ENCODE measurements at places on chromosomes 5 and 9. TPM values are rescaled to one million over a fixed set of nuclear protein-coding genes. Genes with fewer than 3 reads are reported as not detected.
A peak's percentile ranks its signal among the peaks of the same experiment; 100 is the strongest.

- H3K36me3 ChIP-seq, result peaks cover 73% of the 10 kb centered on the region
- H3K27me3 ChIP-seq, result no peaks in the 10 kb centered on the region
- no peak overlapping the region for H3K4me3 ChIP-seq
- no peaks in the 10 kb centered on the region for H3K4me1 ChIP-seq
- DNase-seq, result peak; percentile 23
- no peak overlapping the region for H3K27ac ChIP-seq
Observed at GRCh38 chr9:133101356-133102189, 19.5 kb downstream of the RALGDS start.

- H3K27me3 ChIP-seq, result no peaks in the 10 kb centered on the region
- no peak for DNase-seq
- no peak overlapping the region for H3K4me3 ChIP-seq
- no peaks in the 10 kb centered on the region for H3K36me3 ChIP-seq
Observed at GRCh38 chr5:18961234-18961633, 1026.8 kb downstream of the CDH18 start.

GRCh38 chr9:14214065-14214684 lies 99.8 kb downstream of the NFIB start:
- DNase-seq, result no peak
- H3K36me3 ChIP-seq, result no peaks in the 10 kb centered on the region
- H3K27ac ChIP-seq, result no peak overlapping the region
- no peaks in the 10 kb centered on the region for H3K4me1 ChIP-seq
- no peak overlapping the region for H3K4me3 ChIP-seq
- no peaks in the 10 kb centered on the region for H3K27me3 ChIP-seq

GRCh38 chr5:87302061-87302460 lies 34.4 kb downstream of the RASA1 start:
- no peak overlapping the region for H3K4me3 ChIP-seq
- peaks cover 19% of the 10 kb centered on the region for H3K36me3 ChIP-seq
- no peak for DNase-seq
- no peak overlapping the region for H3K27ac ChIP-seq
- peaks cover 22% of the 10 kb centered on the region for H3K4me1 ChIP-seq

GRCh38 chr9:106738109-106738508 lies 124.9 kb upstream of the ZNF462 start:
- H3K27me3 ChIP-seq, result no peaks in the 10 kb centered on the region
- no peak for DNase-seq
- H3K27ac ChIP-seq, result no peak overlapping the region
- H3K4me1 ChIP-seq, result no peaks in the 10 kb centered on the region

DNA sequence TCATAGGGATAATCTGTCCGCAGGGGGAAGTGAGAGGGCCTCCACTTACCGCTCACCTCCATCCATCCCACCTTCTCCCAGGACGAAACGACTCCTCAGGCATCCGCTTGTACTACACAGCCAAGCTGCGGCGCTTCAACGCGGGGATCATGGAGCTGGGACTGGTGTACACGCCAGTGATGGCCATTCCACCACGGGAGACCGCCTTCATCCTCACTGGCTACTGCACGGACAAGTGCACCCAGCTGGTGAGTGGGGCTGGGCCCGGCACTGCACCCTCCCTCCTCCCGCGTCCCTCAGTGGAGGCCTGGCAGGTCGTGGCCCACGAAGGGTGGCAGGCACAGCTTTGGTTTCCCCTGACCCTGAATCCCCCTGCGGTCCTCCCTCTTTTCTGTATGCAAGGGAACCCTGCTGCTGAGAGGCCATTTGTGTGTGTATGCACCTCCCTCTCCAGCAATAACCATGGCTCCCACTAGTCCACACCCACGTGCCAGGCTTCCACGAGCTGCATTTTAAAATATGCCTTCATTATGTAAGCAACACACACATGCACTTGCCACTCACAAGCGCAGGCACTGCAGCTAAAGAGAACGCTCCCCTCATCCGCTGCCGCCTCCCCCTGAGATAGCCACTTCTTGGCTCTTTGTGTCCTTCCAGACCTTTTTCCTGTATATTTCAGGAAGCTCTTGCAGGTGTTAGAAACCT lies 11.8 kb downstream of the DBH start:
- H3K4me3 ChIP-seq, result no peak overlapping the region
- H3K27ac ChIP-seq, result no peak overlapping the region
- H3K36me3 ChIP-seq, result no peaks in the 10 kb centered on the region
- no peaks in the 10 kb centered on the region for H3K27me3 ChIP-seq
- H3K4me1 ChIP-seq, result no peaks in the 10 kb centered on the region

GRCh38 chr9:7811677-7812076 lies 12.1 kb upstream of the DMAC1 start:
- H3K36me3 ChIP-seq, result no peaks in the 10 kb centered on the region
- H3K27ac ChIP-seq, result no peak overlapping the region
- H3K27me3 ChIP-seq, result no peaks in the 10 kb centered on the region
- H3K4me3 ChIP-seq, result no peak overlapping the region

DNA sequence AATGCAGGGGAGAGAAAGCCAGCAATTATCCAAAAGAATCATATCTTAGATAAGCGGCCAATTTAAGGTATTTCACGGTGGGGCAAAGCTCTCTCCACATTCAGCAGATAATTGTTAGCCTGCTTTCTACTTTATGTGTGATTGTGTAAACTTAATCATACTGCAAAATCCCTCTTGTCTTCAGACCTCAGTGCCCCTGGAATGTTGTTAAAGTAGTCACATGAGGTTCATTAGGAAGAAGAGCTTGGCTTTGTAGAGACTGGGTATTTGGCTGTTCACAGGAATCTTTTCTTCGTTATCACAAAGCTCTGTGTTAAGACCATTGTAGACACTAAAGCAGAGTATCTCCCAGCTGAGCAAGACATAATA lies 127.0 kb downstream of the RFK start:
- no peaks in the 10 kb centered on the region for H3K4me1 ChIP-seq
- no peaks in the 10 kb centered on the region for H3K27me3 ChIP-seq

- no peaks in the 10 kb centered on the region for H3K27me3 ChIP-seq
- H3K27ac ChIP-seq, result no peak overlapping the region
- H3K4me1 ChIP-seq, result no peaks in the 10 kb centered on the region
- no peak overlapping the region for H3K4me3 ChIP-seq
- no peak for DNase-seq
Observed at GRCh38 chr9:547314-547713, 294.2 kb upstream of the DMRT1 start.

DNA sequence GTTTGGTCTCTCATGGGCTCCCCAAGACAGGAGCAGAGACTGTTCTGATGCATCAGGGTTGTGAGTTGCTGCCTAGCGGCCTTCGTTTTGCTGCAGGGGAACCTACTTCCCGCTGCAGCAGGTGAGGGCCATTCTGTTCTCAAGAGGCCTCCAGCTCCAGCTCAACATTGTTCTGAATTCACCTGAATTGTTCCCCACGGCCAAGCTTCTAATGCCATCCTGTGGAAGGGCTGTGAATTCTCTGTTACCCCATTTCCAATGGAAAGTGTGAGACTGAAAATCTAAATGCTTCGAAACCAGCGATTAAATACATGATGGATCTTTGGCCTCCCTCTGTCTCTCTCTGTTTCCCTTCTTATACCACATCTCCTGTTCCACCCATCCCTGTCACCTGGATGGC lies 349.1 kb upstream of the DAP start:
- no peaks in the 10 kb centered on the region for H3K36me3 ChIP-seq
- H3K4me1 ChIP-seq, result no peaks in the 10 kb centered on the region
- no peak for DNase-seq
- no peaks in the 10 kb centered on the region for H3K27me3 ChIP-seq

DNA sequence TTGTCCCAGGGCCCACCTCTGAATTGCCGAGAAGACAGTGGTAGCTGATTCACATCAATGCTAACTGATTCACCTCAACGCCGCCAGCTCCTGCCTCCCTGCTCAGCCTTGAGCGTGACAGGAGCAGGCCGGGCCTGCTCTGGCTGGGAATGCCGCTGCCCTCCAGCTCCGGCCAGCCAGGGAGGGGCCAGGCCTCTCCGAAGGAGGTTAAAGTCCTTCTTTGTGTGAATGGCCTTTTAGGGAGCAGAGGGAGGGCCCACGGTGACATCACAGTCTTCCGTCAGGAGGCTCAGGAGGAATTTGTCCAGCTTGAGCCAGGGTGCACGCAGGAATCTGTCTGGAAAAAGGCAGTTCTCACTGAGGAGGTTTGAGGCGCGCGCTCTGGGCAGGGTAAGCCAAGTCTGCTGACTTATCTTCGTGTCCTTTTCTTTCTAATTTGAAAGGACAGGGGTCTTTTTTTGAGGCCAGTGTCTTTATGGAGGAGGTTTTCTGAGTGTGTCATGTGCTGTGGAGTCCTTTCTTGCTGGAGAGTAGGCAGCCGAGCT lies 82.7 kb downstream of the C9orf152 start:
- peak overlapping the region; percentile 90 for H3K27ac ChIP-seq
- H3K27me3 ChIP-seq, result no peaks in the 10 kb centered on the region
- H3K4me3 ChIP-seq, result no peak overlapping the region
- no peaks in the 10 kb centered on the region for H3K36me3 ChIP-seq

DNA sequence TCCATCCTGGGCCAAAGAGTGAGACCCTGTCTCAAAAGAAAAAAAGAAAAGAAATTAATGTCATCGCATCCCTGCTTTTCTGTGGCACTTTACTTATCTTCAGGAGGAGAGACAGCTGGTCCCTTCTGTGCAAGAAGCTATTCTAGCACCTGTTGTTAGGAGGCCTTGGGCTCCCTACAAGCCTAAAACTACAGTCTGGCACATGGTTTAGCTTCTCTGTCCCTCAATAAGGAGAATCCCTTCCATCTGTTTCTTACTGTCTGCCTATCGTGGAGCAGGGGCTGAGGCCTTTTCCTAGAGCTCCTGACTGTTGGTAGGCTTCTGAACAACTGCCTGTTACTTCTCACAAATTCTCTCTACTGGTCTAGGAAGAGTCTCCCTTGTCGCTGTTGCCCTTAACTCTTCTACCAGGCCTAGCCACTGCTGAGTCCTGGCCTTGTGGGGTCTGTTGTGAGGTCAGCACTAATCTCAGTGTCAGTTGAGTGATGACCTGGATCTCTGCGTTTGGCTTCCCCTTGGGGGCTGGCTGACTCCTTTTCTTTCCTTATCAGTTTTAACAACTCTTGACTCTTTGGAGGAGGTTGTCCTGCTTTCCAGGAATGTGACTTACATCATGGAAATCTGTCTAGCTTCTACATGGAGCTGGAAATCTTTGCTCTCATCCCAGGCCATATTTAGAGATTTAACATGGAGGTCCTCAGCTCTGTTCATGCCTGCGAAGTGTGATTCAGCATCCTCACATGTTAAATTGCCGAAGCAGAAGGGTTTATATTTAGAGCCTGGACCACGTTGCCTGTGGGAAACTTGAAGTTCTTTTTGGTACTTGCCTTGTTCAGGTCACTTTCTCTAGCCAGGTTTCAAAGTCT lies 5.7 kb upstream of the GARNL3 start:
- no peaks in the 10 kb centered on the region for H3K4me1 ChIP-seq
- H3K27me3 ChIP-seq, result no peaks in the 10 kb centered on the region
- no peak overlapping the region for H3K4me3 ChIP-seq
- H3K27ac ChIP-seq, result no peak overlapping the region
- H3K36me3 ChIP-seq, result no peaks in the 10 kb centered on the region
- DNase-seq, result no peak

- H3K4me3 ChIP-seq, result no peak overlapping the region
- no peak for DNase-seq
- no peaks in the 10 kb centered on the region for H3K4me1 ChIP-seq
- H3K27me3 ChIP-seq, result no peaks in the 10 kb centered on the region
Observed at GRCh38 chr5:64622991-64623390, 67.3 kb upstream of the SHISAL2B start.

DNA sequence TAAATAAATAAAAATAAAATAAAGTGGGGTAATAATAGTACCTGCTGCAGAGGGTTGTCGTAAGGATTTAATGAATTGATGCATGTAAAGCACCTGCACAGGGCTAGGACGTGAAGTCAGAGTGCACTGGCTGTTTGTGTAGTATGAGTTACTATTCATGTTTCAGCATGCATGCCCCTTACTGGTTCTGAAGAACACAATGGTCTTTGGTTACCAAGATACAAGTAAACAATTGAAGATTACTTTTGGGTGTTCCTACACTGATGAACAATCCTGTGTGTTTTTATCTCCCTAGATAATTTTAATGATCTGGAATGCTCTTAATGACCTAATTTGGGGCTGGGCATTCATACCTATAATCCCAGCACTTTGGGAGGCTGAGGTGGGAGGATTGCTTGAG lies 23.2 kb upstream of the PRRC2B start:
- H3K4me3 ChIP-seq, result no peak overlapping the region
- DNase-seq, result no peak
- no peaks in the 10 kb centered on the region for H3K27me3 ChIP-seq
- H3K27ac ChIP-seq, result no peak overlapping the region
- no peaks in the 10 kb centered on the region for H3K36me3 ChIP-seq
- peaks cover 5% of the 10 kb centered on the region for H3K4me1 ChIP-seq

DNA sequence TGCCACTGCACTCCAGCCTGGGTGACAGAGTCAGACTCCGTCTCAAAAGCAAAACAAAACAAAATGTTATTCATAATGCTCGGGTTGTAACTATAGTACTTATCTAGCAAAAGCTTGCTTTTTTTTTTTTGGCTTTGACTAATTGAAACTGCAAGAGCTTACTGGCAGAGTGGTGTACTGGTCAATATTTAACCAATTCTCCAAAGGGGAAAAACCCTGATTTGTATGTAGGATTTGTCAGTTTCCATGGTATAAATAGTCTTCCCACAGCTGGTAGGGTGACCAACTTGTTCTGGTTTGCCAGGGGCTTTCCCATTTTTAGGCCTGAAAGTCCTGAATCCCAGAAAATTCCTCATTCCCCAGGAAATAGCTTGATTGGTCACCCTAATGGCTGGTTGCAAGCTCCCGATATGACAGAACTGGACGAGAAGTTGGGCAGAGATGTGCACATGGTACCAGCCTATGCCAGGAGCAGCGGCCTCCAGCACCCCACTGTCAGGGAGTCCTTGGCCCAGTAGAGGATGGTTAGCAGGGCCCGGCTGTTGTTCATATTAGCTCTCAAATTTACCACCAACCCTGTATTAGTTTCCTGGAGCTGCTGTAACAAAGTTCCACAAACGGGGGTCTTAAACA lies 58.0 kb downstream of the FXN start:
- no peak overlapping the region for H3K27ac ChIP-seq
- no peak for DNase-seq
- no peaks in the 10 kb centered on the region for H3K27me3 ChIP-seq
- H3K4me3 ChIP-seq, result no peak overlapping the region
- H3K4me1 ChIP-seq, result no peaks in the 10 kb centered on the region
- no peaks in the 10 kb centered on the region for H3K36me3 ChIP-seq

CDC20B gene
- total RNA-seq, result not detected

SPATA31D4 gene
- not detected for total RNA-seq

C9orf50 gene
- total RNA-seq, result not detected

PCDH1 gene
- not detected for total RNA-seq

GABRA1 gene
- total RNA-seq, result not detected

IL33 gene
- total RNA-seq, result not detected

POLE3 gene
- total RNA-seq, result 50.3 TPM

ADAMTS16 gene
- not detected for total RNA-seq

SLC1A3 gene
- total RNA-seq, result 0.37 TPM

SEMA6A gene
- 0.61 TPM for total RNA-seq

ALDOB gene
- not detected for total RNA-seq

FLT4 gene
- not detected for total RNA-seq

ZNF366 gene
- not detected for total RNA-seq

CYLC2 gene
- total RNA-seq, result not detected

RLN2 gene
- 3.5 TPM for total RNA-seq

CBY3 gene
- total RNA-seq, result not detected

LRRTM2 gene
- total RNA-seq, result not detected
